ENCODE measurements at places on chromosomes 7 and 10. TPM values are rescaled to one million over a fixed set of nuclear protein-coding genes. Genes with fewer than 3 reads are reported as not detected.

DNA sequence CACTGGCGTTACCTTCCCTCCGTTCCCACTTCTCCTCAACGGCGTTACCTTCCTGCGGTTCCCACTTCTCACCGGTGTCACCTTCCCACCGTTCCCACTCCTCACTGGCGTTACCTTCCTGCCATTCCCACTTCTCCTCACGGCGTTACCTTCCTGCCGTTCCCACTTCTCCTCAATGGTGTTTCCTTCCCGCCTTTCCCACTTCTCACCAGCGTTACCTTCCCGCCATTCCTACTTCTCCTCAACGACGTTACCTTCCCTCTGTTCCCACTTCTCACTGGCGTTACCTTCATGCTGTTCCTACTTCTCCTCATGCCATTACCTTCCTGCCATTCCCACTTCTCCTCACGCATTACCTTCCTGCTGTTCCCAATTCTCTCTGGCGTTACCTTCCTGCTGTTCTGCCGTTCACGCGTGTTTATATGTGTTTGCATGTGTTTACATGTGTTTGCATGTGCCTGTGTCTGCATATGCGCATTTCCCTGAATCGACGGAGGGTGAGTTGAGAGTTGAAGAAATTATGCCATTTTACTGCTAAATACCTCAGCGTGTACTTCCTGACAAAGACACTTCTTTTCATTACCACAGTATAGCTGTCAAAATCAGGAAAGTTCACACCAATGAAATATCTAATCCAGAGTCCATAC, 23.2 kb upstream of the CFAP46 start:
- no peak for DNase-seq

DNA sequence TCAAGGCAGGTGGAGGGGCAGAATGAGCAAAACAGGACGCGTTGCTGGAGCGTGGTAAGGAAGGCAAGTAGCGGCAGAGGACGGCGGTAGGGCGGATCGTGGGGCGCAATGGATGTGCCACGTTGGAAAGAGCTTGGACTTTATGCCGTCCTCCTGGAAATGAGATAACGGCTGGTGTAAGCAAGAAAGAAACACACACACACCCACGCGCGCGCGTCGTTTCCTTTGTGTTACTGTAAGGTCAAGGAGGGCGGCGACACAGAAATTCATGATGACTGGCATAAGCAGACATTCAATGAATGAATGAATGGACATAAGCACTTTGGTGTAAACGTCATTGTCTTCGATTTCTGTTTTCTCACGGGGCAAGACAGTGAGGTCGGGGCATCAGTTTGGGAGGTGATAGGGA, 683 bp upstream of the ENTPD7 start:
- peak; percentile 7 for DNase-seq

- no peak for DNase-seq
These were observed 519.0 kb downstream of the PCDH15 start for GRCh38 chr10:54282012-54282411.

Gene RET
- total RNA-seq: not detected

GRCh38 chr7:158403013-158403821, 184.4 kb downstream of the PTPRN2 start:
- no peak for DNase-seq

DNA sequence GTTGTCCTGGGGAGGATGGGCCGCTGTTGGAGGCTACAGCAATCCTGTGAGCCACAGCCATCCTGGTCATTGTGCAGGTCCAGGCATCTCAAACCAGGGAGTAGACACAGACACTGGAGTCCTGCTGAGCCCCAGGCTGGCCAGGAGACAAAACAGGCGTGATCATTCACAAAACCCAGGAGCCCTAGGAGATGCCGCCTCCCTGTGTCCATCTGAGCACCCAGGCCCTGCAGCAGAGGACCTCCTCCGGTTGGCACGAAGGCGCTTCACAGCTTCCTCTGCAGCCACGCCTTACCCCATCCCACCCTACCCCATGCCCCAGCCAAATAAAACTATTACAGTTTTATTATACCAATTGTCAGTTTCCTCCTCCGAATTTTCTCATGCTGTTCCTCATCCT, 183.6 kb downstream of the PLXNA4 start:
- no peak for DNase-seq

- no peak for DNase-seq
These were observed 57.5 kb downstream of the KLHDC10 start for GRCh38 chr7:130127821-130128317.

- no peak for DNase-seq
These were observed 11.8 kb downstream of the CPED1 start for GRCh38 chr7:121000081-121000983.

GRCh38 chr7:82156168-82156567, 287.4 kb downstream of the CACNA2D1 start:
- no peak for DNase-seq

- DNase-seq: no peak
These were observed 32.6 kb downstream of the CFAP43 start for GRCh38 chr10:104199567-104199966.

Data from CD4-positive, alpha-beta T cell (primary cell).